Neural progenitor cell (in vitro differentiated cells): ENCODE measurements at places on chromosomes 4 and X.

- DNase-seq, result no peak
Measured at GRCh38 chrX:72373136-72373535, 67.4 kb upstream of the CITED1 start.

GRCh38 chr4:102533904-102534303, 32.7 kb downstream of the NFKB1 start:
- no peak for DNase-seq

DNA sequence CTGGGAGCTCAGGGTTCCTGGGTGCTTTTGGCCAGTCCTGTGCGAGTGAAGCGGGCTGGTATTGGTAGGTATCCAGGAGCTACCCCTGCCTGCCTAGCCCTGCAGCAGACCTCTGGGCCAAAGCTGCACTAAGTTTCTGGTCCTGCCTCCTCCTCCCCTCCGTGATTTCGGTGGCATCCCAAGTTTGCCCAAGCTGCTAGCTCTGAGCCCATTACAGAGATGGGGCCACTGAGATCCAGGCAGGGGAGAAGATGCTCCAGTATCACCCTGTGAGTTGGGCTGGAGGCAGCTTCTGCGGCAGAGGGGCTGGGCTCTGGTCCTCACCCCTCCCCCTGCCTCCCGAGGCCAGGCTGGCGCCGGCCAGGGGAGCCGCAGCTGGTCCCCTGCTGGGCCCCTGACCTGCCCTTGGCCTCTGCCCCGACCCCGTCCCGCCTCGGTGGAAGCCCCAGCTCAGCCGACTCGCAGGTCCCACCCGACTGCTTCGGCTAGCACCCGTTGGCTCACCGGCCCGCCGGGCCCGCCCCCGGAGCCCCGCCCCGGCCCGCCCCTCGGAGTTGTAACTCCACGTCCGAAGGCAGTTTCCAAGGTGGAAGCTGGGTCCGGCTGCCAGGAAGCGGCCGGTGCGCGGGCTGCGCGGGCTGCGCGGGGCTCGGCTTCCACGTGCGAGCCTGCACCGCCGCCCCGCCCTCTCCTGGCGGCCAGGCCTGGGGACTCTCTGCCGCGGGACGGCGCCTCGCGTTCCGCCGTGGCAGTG, at the start of gene DUSP9:
Gene DUSP9 (plus strand): TSS at position 584 of the 754 bp plus-strand sequence. CDS start 751 bp downstream, outside the sequence.
- DNase-seq, result peak; percentile 72

- no peak for DNase-seq
Measured at GRCh38 chr4:188779581-188779980, 640.3 kb downstream of the TRIML1 start.

DNA sequence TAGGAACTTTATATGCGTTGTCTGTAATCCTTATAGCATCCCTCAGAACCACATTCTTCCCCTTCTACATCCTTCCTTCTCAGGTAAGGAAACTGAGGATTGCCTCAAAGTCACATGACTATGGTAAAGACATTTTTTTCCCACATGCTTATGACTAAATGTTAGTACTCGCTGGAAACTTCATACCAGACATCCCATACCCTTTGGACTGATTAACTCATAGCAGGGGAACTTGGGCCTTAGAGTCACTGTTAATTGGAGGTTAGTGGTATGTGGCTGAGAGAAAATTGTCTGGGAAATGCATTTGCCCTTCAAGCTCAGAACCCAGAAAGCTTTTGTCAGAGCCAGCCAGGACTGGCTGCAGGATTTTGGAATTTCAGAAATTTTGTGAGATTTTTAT, 155.0 kb downstream of the RELL1 start:
- DNase-seq, result no peak

DNA sequence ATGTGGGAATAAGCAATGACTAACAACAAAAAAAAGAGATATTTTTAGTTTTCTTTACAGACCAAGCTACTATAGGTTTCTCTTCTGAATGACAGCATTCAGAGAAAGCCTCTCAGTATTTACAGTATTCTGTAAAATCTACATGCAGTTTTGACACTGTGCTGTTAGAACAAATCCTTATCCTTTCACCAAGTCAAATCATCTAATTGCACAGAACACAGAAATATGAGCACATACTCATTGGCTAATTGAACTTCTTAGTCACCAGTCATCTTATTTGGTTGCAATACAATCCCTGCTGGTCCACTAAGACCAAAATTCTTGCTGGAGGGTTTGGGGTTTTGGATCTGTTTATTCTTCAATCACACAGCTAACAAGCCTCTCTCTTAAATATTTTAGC, 5.7 kb downstream of the ACOT9 start:
- no peak for DNase-seq
